ENCODE measurements at places on chromosomes 2 and 18.

DNA sequence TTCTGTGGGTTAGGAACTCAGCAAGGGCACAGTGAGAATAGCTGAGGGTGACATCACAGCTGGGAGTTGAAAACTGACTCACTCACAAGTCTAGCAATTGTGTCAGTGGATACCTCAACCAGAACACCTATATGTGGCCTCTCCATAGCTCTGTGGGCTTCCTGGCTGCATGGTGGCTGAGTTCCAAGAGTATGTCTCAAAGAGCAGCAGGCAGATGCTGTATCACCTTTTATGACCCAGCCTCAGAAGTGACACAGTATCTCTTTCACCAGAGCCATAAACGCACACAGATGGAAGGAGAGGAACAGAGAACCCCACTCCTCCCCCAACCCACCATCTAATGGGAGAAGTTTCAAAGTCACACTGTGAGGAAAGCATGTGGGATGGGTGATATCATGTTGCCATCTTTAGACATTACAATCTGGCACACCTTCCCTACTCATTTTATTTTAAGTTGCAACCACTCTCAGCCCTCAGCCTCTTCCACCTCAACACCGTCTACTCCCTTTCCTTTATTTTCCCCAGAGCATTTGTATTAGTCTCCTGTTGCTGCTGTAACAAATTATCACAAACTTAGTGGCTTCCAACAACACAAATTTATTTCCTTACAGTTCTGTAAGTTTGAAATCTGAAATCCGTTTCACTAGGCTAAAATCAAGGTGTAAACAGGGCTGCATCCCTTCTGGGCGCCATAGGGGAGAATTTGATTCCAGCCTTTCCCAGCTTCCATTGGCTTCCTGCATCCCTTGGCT is 134.6 kb upstream of the SPATS2L start:
- no peak for DNase-seq

DNA sequence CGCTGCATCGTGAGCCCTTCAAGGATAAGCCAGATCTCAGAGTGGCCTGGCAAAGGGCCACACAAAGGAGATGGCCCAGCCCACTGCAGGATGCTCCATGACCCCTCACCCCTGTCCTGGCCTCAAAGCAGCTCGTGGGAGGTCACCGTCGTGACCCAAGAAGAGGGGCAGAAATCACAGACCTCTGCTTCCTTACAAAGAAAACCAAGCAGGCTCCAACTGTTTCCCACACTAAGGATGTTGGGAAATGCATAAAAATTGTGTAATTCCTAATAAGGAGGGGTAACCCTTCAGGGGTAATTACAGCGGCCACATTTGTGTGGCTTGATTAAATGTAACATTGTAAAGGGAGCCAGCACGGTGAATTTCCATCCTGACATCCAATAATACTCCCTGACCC is 102.3 kb downstream of the BOD1L2 start:
- DNase-seq, result no peak

- DNase-seq, result no peak
These were observed 91.8 kb downstream of the MAP4K4 start for GRCh38 chr2:101788995-101789970.

- no peak for DNase-seq
These were observed at the start of gene PIEZO2 for GRCh38 chr18:11149441-11150270. Gene PIEZO2, minus strand, starts transcription at chr18:11149569. Its CDS starts 981 bp downstream, at chr18:11148588.

DNA sequence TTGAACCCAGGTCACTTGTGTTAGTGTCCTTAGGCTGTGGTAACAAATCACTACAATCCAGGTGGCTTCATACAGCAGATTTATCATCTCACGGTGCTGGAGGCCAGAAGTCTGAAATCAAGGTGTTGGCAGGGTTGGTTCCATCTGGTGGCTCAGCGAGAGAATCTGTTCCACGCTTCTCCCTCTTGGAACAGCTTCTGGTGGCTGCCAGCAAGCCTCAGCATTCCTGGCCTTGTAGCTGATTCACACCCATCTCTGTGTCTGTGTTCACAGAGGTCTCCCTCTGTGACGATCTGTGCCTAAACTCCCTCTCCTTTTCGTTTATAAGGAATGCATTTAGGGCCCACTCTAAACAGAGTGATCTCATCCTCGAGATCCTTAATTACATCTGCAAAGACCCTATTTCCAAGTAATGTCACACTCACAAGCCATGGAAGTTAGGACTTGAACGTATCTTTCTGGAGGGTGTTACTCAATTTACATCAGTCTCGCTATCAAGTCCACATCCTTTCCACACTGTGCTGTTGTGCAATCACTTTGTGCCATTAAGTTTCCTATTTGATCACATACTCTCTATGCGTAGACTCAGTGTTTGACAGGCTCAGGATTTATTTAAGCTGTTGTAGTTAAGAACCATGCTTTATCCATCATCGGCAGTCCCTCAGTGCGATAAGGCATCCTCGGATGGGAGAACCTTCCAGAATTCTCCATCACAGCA is 164.4 kb downstream of the SOCS6 start:
- DNase-seq, result no peak

GRCh38 chr2:134435936-134436335 is 182.1 kb downstream of the MGAT5 start:
- no peak for DNase-seq

DNA sequence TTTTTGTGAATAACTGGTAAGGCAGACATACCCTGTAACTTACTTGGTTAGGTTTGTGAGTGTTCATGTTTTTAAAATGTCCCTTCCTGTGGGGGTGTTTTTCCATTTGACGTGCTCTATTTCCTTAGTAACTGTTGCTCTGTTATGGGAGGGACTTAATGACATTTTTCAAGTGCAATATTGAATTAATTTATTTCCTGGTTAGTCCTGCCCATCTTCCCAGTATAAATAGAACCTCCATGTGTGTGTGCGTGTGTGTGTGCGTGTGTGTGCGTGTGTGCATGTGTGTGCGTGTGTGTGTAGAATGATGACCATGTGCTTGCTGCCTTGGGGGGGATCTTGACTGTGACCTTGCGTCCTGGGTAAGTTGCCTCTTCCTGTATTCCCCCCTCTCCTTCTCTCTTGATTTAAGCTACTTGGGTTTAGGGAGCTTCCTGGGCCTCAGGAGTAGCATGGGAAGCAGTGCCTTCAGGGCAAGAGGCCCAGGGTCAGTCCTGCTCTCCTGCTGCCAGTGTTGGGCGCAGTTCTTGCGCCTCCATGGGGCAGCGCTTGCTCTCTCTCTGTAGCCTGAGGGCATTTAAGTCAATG is 163.9 kb downstream of the LDLRAD4 start:
- no peak for DNase-seq

DNA sequence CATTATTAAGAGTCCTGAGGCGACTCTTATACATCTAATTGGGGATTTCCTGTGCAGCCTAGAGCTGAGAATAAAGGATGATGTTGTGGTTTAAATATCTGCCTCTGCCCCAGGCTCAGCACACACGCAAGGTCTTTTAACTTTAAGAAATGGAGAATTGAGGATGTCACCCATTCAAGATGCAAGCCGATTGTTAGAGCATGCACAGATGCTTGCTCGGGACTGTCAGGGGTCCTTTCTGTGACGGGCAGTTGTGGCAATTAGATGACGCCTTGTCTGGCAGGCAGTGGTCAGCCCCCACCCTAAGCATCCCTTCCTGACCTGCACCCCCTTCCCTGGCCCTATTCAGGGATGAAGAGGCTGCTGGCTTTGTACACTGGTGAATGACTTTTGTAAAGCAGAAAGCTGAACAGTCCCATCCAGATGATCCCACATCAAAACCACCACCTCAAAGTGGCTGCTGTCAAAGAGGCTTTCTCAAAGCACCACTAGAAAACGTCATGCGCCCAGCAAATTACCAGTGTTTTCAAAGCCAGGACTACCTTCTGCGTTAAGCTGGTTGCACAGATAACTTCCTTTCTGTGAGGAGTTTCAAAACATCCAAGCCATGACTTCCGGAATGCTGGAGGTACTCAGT is 23.7 kb downstream of the FAM178B start:
- DNase-seq, result no peak

DNA sequence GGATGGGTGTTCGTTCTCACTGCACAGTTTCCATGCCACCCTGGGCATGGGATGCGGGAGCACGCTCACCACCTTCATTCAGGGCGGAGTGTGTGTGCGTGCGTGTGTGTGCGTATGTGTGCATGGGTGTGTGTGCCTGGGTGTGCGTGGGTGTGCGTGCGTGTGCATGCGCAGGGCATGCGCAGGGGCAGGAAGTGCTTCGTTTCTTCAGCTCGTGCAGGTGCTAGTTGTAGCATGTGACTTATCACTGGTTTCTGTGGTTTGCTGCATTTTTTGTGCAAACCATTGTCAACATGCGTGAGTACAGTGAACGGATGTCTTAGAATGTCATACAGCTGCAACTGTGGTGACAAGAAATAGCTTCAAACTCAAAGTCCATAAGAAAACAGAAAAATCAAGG is 179.5 kb downstream of the PTGR3 start:
- no peak for DNase-seq

GRCh38 chr2:29397039-29397438 is 281.8 kb downstream of the CLIP4 start:
- no peak for DNase-seq

DNA sequence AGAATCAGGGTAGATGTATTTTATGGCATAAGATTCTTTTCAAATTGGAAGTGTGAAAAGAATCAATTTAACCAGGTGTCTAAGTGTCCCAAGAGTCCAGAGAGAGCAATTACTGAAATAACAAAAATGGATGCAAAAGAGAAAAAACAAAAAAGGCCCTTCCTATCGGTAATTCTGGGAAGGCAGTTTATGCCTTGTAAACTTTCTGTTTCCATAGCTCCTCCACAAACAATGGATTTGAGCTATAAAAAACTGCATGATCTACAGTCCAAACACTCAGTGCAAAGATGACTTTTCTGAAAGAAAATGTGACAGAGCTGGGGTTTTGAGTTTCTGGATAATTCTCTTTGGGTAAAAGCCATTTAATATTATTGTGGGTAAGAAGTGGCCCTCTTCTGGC is 366.1 kb downstream of the EN1 start:
- DNase-seq, result no peak

DNA sequence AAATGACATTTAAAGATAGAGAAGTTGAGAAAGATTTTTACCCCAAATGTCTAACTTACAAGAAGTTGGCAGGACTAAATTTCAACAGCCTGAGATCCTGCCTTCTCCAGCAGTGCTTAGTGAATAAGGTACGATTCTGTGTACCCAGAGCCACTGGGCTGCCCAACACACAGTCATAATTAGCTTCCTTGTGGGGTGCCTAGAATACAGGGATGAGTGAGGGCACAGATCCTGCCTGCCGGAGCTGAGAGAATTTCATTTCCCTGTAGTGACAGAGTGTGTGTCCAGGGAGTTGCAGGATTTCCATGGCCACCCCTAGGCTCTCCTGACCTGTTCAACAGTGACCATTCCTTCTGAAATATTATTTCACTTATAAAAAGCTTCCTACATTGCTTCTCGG is 27.0 kb downstream of the GREB1 start:
- no peak for DNase-seq

- no peak for DNase-seq
These were observed 63.6 kb downstream of the COX7A2L start for GRCh38 chr2:42297322-42297936.

- DNase-seq, result no peak
These were observed 50.5 kb downstream of the RAB27B start for GRCh38 chr18:54878659-54879358.

GRCh38 chr2:162328424-162329157 is 10.1 kb upstream of the IFIH1 start:
- no peak for DNase-seq

- no peak for DNase-seq
These were observed 26.3 kb downstream of the CAB39 start for GRCh38 chr2:230738924-230739323.

- no peak for DNase-seq
These were observed 51.8 kb downstream of the LPIN2 start for GRCh38 chr18:2960983-2961696.

GRCh38 chr2:224837558-224837957 is 121.4 kb upstream of the CCDC195 start:
- no peak for DNase-seq

DNA sequence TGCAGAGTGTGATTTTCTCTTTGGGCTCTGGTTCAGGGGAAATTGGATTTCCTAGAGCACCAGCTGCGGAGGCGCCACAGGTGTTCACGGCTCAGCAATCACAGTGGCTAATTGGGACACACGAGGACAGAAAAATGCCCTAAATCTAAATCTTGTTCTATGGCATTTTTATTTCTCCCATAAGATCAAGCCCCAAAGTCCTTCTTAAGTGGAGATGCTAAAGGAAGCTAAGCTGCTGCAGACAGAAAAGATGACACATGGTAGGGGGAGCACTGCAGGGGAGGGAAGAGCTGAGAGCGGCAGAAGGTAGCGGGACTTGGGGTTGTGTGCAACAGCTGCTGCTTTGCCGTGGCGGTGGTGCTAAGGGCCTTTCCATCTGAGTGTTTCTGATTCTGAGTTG is 280.6 kb downstream of the MYT1L start:
- no peak for DNase-seq

DNA sequence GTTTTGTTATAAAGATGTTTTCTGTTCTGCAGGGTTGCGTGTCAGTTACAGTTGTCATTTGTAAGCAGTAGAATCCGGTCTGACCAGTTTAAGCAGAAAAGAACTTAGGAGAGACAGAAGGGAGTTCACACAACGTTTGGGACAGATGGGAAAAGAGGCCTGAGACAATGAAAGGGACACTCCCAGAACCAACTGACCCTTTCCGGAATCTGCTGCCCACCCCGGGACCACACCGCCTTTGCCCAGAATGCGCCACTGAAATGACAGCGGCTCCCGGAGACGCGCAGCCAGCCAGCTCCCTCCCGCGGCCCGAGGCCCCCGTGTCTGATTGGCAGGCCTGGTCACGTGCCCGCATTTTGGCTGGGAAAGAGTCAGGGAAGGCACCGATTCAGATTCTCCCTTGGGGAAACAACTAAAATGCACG is 244.6 kb downstream of the BCL2 start:
- DNase-seq, result no peak

DNA sequence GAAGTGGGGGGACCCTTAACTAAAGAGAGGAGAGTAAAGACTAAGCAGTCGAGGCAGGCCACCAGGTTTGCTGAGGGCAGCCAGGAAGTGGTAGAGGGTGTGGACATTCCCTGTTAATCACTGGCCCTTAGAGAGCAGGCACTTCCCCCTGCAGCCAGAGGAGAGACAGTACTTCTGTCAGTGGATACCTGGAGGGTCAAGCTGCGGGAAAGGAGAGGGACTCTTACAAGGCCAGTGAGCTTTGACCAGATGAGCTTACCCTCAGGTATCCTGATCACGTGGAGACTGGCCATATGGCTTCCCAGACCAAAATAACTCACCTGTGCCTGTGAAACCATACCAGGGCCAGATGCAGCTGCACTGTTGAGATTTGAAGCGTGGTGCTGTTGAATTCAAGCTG is 28.6 kb downstream of the ITGA6 start:
- no peak for DNase-seq

- DNase-seq, result no peak
These were observed 289.8 kb downstream of the ALPK2 start for GRCh38 chr18:58338961-58339592.

DNA sequence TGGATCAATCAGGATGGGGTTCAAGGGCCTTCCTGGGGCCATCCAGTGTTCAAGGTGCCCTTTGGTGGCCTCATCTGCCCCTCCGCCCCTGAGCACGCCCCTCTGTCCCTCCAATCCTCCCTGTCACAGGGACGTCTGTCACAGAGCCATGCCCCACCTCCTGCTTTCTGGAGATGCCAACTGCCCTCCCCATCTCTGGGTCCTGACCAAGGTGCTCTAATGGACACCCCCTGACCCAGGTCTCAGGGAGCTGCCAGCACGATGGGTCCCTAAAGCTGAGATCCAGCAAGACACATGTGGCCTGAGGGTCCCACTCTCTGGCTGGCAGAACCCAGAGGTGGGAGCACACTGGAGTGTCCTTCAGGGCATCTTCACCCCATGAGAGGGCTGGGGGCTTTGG is 2.1 kb upstream of the TEKT4 start:
- no peak for DNase-seq

GRCh38 chr2:99708231-99708630 is 218.4 kb upstream of the REV1 start:
- DNase-seq, result no peak
